ENCODE measurements at places on chromosomes 1 and 21. TPM values are rescaled to one million over a fixed set of nuclear protein-coding genes. Genes with fewer than 3 reads are reported as not detected.
A peak's percentile ranks its signal among the peaks of the same experiment; 100 is the strongest.

The ZNF281 gene
- 81.2 TPM for total RNA-seq

- DNase-seq = no peak
- no peak overlapping the region for H3K27ac ChIP-seq
- peaks cover 11% of the 10 kb centered on the region for H3K4me1 ChIP-seq
Observed at GRCh38 chr1:1895456-1896336, 4.8 kb upstream of the GNB1 start.

GRCh38 chr1:27887215-27888021, 15.1 kb downstream of the THEMIS2 start:
- H3K4me1 ChIP-seq = no peaks in the 10 kb centered on the region
- no peaks in the 10 kb centered on the region for H3K27me3 ChIP-seq
- H3K4me3 ChIP-seq = no peak overlapping the region
- H3K27ac ChIP-seq = no peak overlapping the region
- H3K36me3 ChIP-seq = peaks cover 25% of the 10 kb centered on the region

GRCh38 chr1:5601516-5601915, 390.7 kb downstream of the NPHP4 start:
- H3K4me1 ChIP-seq = no peaks in the 10 kb centered on the region
- no peak overlapping the region for H3K4me3 ChIP-seq
- 0 out of 2 replicates have a peak, but pooled peaks cover 7% of the 10 kb centered on the region for H3K36me3 ChIP-seq

DNA sequence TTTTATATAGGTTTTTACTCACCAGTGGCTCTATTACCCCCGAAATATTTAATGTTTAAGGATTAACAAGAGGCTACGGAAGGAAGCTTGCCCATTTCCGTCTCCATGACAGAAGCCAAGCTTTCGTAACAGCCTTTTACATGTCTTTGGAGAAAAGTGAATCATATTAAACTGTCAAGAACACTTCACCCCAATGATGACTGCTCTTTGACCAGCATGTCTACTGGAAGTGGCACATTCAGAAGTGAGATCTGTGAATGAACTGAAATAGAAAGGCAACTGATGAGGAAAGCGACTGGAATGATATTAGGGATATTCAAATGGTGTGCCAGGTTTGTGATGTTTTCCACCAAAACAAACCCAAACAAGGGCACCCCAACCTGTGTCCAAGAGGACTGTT, 8.5 kb upstream of the PRDM15 start:
- H3K36me3 ChIP-seq = no peaks in the 10 kb centered on the region
- H3K27ac ChIP-seq = no peak overlapping the region
- no peaks in the 10 kb centered on the region for H3K4me1 ChIP-seq
- H3K4me3 ChIP-seq = no peak overlapping the region
- no peak for DNase-seq

DNA sequence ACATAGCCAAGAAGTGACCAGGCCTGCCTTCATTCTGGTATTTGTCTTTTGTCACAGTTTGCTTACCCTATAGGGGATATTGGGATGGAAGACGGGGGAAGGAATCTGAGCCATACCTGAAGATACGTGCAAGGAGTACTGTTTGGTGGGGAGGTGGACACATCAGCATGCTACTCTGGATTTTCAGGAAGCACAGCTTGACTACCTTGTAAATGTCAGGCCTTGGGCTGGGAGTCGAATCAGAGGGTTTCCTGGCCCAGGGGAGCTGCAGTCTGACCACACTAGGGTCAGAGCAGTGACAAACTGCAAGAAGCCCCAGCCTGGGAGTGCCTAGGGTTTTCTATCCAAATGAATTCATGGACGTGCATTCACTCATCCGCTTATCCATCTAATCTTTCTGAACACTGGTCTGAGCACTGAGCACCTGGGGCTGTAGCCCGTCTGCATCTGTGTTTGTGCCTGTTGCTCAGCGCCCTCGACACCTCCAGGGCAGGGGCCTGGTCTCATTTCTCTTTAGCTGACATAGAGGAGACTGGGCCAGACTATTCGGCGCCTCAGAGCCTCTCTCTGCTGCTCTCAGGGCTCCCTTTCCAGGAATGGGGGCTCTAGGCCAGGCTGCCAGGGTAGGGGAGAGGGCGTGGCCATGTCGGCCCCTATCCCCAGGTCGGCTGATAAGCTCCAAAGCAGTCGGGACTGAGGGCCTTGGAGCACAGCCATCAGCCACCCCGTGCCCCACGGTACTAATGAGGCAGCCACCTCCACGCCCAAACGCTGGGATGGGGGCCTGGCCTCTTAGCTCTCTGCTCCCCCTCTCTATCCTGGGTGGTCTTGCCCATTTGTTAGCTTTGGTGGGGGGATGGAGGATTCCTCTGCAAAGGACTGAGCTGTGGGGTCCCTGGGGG, 47.0 kb upstream of the SLC2A1 start:
- H3K27ac ChIP-seq = 0 out of 2 replicates have a peak overlapping the region, but pooled peaks have one; percentile 68
- no peaks in the 10 kb centered on the region for H3K27me3 ChIP-seq
- DNase-seq = peak; percentile 48
- H3K4me1 ChIP-seq = peaks cover 43% of the 10 kb centered on the region
- no peak overlapping the region for H3K4me3 ChIP-seq

DNA sequence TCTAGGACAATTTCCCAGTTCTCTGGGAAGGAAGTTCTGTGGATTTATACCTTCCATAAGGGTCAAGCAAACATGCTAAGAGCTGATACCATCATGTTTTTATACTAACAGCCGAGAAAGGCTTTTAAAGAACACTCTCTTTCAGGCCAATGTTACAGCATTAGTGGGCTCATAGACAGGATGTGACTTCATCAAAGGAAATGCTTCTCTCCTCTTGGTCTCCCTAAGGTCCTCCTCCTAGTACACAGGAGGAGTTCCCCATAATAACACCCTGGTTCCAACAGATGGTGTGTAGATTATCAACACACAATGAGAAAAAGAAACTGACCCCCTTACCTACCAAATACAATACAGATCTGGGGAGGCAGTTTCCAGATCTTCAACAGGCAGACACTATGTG, 26.7 kb upstream of the GLIS1 start:
- no peak overlapping the region for H3K27ac ChIP-seq
- peaks cover 10% of the 10 kb centered on the region for H3K36me3 ChIP-seq
- no peak for DNase-seq

DNA sequence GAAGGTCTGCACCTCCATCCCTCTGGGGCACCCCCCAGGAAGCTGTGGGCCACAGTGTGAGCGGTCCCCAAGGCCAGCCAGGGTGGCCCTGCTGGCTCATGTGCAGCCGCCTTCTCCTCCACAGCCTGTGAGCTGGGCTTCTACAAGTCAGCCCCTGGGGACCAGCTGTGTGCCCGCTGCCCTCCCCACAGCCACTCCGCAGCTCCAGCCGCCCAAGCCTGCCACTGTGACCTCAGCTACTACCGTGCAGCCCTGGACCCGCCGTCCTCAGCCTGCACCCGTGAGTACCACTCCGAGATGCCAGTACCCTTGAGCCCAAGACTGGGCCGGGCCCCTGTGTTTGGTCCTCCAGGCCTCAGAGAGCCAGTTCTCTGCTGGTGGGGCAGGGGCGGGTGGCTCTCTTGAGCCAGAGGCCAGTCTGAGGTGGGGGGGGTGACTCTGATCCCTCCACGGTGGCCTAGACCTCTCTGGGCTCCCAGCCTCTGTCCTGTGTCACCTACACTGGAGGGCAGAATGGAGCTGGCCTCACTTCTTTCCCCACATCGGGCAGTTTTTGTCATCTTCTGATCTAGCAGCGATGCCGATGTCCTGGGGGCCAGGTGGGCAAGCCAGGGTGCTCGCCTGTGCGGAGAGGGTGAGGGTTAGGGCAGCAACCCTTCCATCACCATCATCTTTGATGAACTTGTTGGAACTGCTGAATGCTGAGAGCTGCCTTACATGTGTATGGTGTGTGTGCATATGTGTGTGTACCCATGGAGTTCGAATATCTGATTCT, 23.3 kb downstream of the EPHA8 start:
- no peaks in the 10 kb centered on the region for H3K4me1 ChIP-seq
- no peak overlapping the region for H3K4me3 ChIP-seq
- H3K27me3 ChIP-seq = no peaks in the 10 kb centered on the region
- DNase-seq = no peak
- no peak overlapping the region for H3K27ac ChIP-seq

- no peak overlapping the region for H3K27ac ChIP-seq
- H3K27me3 ChIP-seq = no peaks in the 10 kb centered on the region
- peaks cover 3% of the 10 kb centered on the region for H3K36me3 ChIP-seq
- H3K4me1 ChIP-seq = peaks cover 14% of the 10 kb centered on the region
- no peak overlapping the region for H3K4me3 ChIP-seq
Observed at GRCh38 chr1:39261712-39262221, 57.3 kb downstream of the MACF1 start.

GRCh38 chr1:240329443-240329842, 237.8 kb downstream of the FMN2 start:
- H3K27me3 ChIP-seq = no peaks in the 10 kb centered on the region
- no peak overlapping the region for H3K4me3 ChIP-seq

Data from GM23338 (cell line).